T-cell (primary cell): ENCODE measurements at places on chromosomes 3 and 15.
A peak's percentile ranks its signal among the peaks of the same experiment; 100 is the strongest.

- H3K4me1 ChIP-seq, result peaks cover 26% of the 10 kb centered on the region
- H3K36me3 ChIP-seq, result no peaks in the 10 kb centered on the region
- DNase-seq, result no peak
- H3K27me3 ChIP-seq, result no peaks in the 10 kb centered on the region
These were observed 10.1 kb downstream of the RARRES1 start for GRCh38 chr3:158722108-158722507.

DNA sequence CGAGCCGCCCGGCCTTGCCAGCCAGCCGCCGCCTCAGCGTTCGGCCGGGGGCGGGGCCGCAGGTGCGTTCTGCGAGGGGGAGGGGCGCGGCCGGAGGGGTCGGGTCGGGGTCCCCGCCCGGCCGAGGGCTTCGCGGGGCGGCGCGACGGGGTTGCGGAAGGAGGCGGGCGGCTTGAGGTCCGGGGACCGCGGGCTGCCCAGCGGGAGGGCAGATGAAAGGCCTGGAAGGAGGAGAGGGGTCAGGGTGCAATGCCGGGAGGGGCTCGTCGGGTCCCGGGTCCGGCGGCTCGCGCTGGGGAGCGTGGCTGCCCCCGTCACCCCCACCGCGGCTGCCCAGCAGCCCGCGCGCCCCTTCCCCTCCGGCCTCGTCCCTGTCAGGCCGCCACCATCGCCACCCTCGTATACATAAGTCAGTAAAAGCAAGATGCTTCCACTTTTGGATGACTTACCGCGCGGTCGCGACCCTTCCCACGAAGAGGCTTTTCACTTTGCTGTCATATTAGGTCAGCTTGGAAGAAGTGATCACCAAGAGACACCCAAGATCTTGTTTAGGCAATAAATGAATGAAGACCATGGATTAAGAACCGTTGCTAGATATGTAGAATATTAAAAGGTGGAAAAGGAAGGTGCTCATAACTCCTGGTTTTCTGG is 620 bp upstream of the ANP32A start:
- no peaks in the 10 kb centered on the region for H3K27me3 ChIP-seq
- H3K4me1 ChIP-seq, result peaks cover 16% of the 10 kb centered on the region
- no peaks in the 10 kb centered on the region for H3K36me3 ChIP-seq
- peak overlapping the region; percentile 87 for H3K27ac ChIP-seq

GRCh38 chr3:117728226-117728625 is 1018.6 kb downstream of the TUSC7 start:
- no peak for DNase-seq
- H3K36me3 ChIP-seq, result no peaks in the 10 kb centered on the region
- no peak overlapping the region for H3K4me3 ChIP-seq
- H3K27ac ChIP-seq, result no peak overlapping the region

GRCh38 chr3:122572940-122573412 is 4.5 kb upstream of the PARP15 start:
- DNase-seq, result peak; percentile 14
- H3K27ac ChIP-seq, result peak overlapping the region; percentile 65
- peaks cover 21% of the 10 kb centered on the region for H3K4me1 ChIP-seq
- H3K27me3 ChIP-seq, result no peaks in the 10 kb centered on the region
- H3K36me3 ChIP-seq, result peaks cover 51% of the 10 kb centered on the region

GRCh38 chr3:125022206-125022605 is 33.6 kb downstream of the HEG1 start:
- peaks cover 33% of the 10 kb centered on the region for H3K4me1 ChIP-seq
- no peaks in the 10 kb centered on the region for H3K27me3 ChIP-seq

DNA sequence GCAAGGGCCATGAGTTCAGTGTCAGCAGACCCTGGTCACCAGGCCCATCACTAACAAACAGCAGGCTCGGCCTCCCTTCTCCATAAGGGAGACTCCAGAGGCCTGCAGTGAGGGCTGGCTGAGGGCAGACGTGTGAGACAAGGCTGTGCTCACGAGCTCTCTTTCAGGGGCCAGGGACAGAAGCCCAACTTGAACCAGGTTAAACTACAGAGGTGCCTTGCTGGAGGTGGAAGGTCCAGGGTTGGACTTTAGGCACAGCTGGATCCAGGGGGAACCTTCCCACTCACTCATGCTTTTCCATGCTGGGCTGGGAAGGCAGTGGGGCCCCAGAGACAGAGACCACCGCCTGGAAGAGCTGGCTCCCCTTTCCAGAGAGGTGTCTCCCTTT is 19.0 kb downstream of the CFAP100 start:
- no peaks in the 10 kb centered on the region for H3K4me1 ChIP-seq
- no peak overlapping the region for H3K27ac ChIP-seq
- DNase-seq, result no peak
- H3K27me3 ChIP-seq, result peaks cover 53% of the 10 kb centered on the region

DNA sequence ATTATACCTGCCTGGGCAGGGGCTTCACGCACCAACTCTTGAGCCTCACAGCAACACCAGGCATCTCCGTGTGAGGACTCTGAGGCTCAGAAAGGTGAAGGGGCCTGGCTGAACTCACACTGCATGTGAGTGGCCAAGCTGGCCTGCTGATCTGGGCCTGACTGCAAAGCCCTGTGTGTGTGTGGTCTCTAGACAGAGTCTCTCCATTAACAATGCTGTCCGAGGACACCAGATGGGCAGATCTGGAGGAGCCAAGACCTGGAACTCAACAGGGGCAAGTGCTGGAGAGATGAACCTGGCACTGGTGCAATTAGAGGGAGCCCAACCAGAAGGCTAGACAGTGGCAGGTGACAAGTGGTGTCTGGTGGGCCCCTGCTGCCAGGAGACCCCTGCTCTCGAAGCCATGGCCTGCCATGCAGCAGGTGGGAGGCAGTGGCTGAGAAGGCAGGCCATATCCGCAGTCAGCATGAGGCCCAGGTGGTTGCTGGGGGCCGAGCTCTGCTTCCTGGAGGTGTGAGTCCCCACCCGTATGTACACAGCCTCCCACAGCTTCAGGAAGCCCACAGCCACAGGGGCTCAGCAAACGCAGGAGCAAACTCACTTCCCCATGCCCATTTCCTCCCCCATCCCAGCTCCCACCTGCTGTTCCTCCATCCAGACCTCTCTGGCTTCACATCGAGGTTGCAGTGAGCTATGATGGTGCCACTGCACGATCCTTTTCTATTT is 39.0 kb downstream of the CYP11A1 start:
- no peak for DNase-seq
- peaks cover 2% of the 10 kb centered on the region for H3K4me1 ChIP-seq
- H3K27ac ChIP-seq, result no peak overlapping the region
- no peaks in the 10 kb centered on the region for H3K36me3 ChIP-seq
- no peak overlapping the region for H3K4me3 ChIP-seq

DNA sequence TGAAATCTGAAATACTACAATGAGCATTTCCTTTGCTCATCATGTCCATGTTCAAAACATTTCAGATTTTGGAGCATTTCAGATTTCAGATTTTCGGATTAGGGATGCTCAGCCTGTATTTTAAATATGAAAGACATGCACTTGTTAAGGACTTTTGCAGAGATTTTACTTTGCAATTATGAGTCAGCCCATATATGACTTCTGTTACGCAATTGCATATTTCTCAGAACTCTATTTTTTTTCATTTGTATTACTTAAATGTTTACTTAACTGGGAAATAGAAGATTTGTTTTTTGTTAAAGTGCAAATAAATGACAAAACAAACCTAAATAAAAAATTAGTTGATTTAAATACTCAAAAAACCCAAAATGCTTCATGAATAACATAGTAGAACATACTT is 376.2 kb downstream of the ZBTB20 start:
- no peak overlapping the region for H3K4me3 ChIP-seq
- no peaks in the 10 kb centered on the region for H3K27me3 ChIP-seq
- DNase-seq, result no peak
- no peaks in the 10 kb centered on the region for H3K4me1 ChIP-seq
- no peaks in the 10 kb centered on the region for H3K36me3 ChIP-seq

DNA sequence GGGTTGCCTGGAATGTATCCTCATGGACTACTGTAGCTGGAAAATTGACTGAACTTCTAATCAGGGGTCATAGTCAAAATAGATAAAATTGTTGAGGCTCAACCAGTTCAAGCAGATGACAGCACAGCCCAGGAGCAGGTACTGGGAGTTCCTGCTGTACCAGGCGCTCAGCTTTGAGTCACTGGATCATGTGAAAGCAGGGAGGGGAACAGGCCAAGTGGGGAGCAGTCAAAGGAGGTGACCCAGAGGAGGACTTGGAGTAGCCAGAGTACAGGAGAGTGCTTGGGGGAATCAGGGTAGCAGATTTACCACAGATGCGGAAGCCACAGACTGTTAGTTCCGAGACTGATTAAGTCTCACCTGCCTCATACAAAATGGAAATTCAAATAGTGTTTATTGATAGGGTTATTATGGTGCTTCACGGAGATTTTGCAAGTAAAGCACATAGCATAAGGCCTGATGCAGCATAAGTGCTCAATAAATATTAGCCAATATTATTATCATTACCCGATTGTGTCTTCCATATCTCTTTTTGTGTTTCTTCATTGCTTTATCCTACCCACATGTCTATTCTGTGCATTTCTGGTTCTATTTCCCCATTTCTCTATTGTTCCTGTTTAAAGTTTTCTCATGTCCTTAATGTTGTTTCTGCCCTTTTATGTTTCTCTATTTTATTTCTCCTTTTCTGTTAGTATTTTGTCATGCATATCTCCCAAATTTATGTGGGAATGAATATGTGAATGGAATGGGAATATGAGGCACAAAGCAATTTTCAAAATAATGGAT is 369.2 kb upstream of the MCTP2 start:
- no peaks in the 10 kb centered on the region for H3K36me3 ChIP-seq
- peaks cover 2% of the 10 kb centered on the region for H3K4me1 ChIP-seq
- DNase-seq, result no peak
- no peak overlapping the region for H3K27ac ChIP-seq
- no peak overlapping the region for H3K4me3 ChIP-seq

DNA sequence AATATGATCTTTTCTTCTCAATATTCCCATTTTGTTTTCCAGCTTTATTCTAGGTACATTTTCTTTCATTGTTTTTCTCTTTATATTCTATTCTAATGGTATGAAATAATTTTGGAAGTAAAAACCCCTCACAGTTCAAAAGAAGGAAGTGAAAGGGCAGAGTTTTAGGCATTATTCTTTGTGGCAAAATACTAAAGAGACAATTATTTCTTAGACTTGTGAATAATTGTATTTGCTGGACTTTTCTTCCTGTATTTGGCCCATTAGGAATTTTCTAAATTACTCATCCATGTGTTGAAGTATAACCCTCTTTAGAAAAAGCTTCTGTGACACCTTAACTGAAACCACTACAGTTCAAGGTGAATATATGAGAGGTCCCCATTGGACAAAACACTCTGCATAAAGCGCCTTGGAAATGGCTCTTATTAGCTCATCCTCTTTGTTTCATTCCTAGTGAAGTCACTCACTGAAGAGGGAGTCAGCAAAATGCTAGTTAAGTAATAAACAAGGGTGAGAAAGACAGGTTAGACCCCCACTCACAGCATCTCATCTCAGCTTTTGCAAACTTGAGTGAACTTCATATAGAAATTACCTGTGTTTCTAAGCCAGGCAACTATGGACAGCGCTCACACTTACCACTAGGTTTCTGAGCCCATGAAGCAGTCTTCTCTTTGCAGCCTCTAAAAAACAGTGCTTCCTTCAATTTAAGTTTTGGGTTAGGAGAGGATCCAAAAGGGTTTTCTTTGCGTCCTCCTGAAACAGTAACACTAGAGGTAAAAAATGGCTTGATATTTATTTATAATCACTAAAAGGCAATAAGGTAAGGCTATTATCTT is 327.5 kb downstream of the ARPP21 start:
- no peak overlapping the region for H3K27ac ChIP-seq
- H3K4me3 ChIP-seq, result no peak overlapping the region
- no peaks in the 10 kb centered on the region for H3K36me3 ChIP-seq
- H3K27me3 ChIP-seq, result no peaks in the 10 kb centered on the region

DNA sequence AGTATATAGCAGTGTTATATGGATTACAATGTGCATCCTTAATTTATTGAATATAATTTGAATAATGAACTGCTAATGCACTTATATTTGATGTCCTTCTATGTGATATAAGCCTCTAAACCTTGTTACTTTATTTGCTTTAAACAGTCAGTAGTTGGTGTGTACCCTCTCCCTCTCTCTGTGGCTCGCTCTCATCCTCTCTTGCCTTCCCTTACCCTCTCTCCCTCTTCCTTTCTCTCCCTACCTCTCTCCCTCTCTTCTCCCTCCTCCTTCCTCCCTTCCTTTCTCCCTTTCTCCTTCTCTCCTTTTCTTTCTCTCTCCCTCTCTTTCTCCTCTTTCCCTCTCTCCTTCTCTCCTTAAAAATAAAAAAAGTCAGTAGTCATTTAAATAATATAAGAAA is 28.9 kb downstream of the MGA start:
- no peak overlapping the region for H3K4me3 ChIP-seq
- no peaks in the 10 kb centered on the region for H3K4me1 ChIP-seq
- no peak for DNase-seq
- no peak overlapping the region for H3K27ac ChIP-seq
- H3K27me3 ChIP-seq, result no peaks in the 10 kb centered on the region

GRCh38 chr3:71784914-71785531 is at the start of gene PROK2:
Gene PROK2, minus strand, starts transcription at chr3:71785148. Its CDS starts 96 bp downstream, at chr3:71785052.
- peaks cover 19% of the 10 kb centered on the region for H3K4me1 ChIP-seq
- H3K4me3 ChIP-seq, result peak within 1 kb of the TSS; percentile 74
- peaks cover 21% of the 10 kb centered on the region for H3K27me3 ChIP-seq
- H3K36me3 ChIP-seq, result no peaks in the 10 kb centered on the region
- H3K27ac ChIP-seq, result no peak within 1 kb of the TSS

DNA sequence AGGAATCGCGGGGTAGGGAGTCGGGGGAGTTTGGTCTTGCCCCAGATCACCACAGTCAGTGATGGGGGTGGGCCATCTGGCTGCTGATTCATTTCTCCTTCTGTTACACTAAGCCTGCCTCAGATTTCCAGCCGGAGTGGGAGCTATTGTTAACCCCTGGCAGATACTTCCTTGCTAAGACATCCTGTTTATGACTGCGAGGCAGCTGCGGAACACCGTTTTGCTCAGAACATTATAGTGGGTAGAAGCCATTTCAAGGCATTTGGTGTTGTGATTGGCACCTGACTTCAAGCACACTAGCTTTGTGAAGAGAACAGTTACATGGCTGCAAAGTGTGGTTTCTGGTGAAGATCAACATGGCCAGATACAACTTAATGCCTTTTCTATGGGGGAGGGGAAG is 73.8 kb downstream of the FLNB start:
- peak overlapping the region; percentile 39 for H3K27ac ChIP-seq
- peaks cover 6% of the 10 kb centered on the region for H3K36me3 ChIP-seq
- H3K4me1 ChIP-seq, result peaks cover 37% of the 10 kb centered on the region
- no peaks in the 10 kb centered on the region for H3K27me3 ChIP-seq
- DNase-seq, result peak; percentile 13
- no peak overlapping the region for H3K4me3 ChIP-seq

DNA sequence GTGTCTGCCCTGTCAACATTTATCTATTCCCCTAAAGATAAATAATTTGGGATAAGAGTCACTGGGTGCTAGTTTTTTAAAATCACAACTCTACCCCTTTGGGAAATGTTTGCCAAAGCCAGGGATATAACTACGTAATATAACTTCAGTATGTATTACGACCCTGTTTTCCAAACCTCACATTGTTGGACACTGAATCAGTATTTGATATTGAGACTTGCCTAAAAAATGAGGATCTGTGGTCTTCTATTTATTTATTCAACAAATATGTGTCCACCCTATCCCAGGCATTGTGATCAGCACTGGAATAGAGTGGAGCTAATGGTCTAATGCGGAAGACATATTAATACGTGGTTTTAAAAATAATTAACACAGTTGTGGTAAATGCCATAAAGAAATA is 4.5 kb upstream of the MGA start:
- H3K27me3 ChIP-seq, result peaks cover 3% of the 10 kb centered on the region
- peaks cover 12% of the 10 kb centered on the region for H3K4me1 ChIP-seq
- no peak overlapping the region for H3K27ac ChIP-seq
- H3K36me3 ChIP-seq, result no peaks in the 10 kb centered on the region
- H3K4me3 ChIP-seq, result no peak overlapping the region

- H3K4me1 ChIP-seq, result peaks cover 2% of the 10 kb centered on the region
- H3K4me3 ChIP-seq, result no peak overlapping the region
- H3K27ac ChIP-seq, result no peak overlapping the region
- DNase-seq, result no peak
- H3K27me3 ChIP-seq, result no peaks in the 10 kb centered on the region
- H3K36me3 ChIP-seq, result no peaks in the 10 kb centered on the region
These were observed 1.6 kb downstream of the SHF start for GRCh38 chr15:45185903-45186770.
